ENCODE measurements at places on chromosomes 3 and 15.

- no peak for DNase-seq
Measured at GRCh38 chr3:125220727-125221429, 8.3 kb upstream of the SLC12A8 start.

DNA sequence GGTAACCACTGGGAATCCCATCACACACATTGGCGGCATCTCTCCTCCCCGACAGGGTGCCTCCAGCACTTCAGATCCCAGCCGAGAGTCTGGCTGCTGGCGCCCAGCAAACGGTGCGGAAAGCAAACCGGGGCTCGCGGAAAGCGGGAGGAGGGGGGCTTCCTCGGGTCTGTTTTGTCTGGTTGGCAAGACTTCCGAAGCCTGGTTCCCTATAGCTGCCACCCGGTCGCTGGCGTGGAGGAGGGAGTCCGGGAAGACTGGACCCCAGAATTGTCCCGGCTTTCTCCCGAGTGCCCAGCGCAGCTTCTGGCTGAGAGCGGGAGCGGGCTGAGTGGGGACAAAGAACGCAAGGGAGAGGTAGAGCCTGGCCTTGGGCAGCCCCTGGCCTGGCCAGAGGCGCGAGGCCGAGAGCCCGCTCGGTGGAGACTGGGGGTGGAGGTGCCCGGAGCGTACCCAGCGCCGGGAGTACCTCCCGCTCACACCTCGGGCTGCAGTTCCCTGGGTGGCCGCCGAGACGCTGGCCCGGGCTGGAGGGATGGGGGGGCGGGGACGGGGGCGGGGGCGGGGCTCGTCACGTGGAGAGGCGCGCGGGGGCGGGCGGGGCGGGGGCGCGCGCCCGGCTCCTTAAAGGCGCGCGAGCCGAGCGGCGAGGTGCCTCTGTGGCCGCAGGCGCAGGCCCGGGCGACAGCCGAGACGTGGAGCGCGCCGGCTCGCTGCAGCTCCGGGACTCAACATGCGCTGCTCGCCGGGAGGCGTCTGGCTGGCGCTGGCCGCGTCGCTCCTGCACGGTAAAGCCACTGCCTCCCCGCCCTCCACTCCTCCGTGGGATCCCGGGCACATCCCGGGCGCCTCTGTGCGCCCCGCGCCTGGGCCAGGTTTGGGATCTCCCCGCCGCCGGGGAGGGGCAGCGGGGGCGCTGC, at the start of gene CHRNA7:
CHRNA7 (plus strand) TSS at position 654 of the 920 bp plus-strand sequence; CDS start at position 734, 80 bp downstream.
- peak; percentile 60 for DNase-seq

GRCh38 chr15:38461066-38461833, 7.3 kb downstream of the FAM98B start:
- DNase-seq: no peak

- DNase-seq: no peak
Measured at GRCh38 chr3:148646126-148646665, 51.5 kb upstream of the AGTR1 start.

GRCh38 chr3:126485176-126485897, 9.6 kb upstream of the ZXDC start:
- DNase-seq: no peak

GRCh38 chr3:187002915-187003314, 72.6 kb downstream of the ST6GAL1 start:
- DNase-seq: no peak

DNA sequence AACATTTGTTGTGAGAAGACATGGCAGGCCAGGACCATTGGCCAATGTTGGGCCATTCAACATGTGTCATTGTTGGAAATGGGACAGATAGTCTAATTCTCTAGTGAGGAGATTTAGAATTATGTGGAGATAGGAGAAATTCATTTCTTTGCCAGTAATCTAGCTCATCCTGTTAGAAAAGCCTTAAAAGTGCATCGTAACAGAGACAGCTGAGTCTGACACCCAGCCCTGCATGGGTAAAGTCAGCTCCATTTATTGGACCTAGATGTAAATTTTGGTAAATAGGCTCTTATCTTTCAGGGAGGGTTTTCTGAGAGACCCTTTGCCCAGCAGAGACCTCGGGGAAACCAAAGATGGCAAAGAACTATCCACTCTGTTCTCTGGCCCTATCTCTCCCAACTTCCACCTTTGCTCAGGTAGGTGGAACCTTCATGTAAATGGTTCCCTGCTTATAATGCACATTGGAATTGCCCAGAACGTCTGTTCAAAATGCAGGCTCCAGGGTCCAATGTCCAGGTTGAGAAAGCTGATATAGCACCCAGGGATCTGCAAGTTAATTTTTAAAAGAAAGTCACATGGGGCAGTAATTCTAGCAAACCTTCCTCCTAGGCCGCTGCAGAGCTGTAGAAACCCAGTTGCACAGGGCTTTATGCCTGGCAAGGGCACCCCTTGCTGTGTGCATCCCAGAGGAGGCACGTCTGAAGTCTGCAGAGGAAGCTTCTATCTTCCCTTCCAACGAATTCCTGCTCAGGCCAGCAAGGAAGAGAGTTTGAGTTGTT, 365.9 kb upstream of the PROK2 start:
- DNase-seq: no peak

DNA sequence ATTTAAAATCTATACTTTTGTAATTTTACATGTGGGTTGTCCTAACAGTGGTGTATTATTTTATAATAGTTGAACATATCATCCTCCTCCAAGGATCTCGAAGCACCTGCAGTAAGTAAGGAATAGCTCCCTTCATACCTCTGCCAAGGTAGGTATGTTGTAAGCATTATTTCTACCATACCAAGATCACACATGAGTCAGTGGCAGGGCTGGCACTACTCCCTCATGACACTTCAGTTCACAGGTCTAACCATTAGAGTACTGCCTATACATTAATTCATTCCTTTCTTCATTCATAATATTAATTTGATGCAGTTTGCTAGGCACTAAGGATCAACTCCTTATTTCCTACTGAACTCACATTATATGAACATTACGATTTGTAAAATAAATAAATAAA, 11.9 kb upstream of the LEKR1 start:
- no peak for DNase-seq

GRCh38 chr3:100159331-100160153, 45.2 kb upstream of the FILIP1L start:
- no peak for DNase-seq

DNA sequence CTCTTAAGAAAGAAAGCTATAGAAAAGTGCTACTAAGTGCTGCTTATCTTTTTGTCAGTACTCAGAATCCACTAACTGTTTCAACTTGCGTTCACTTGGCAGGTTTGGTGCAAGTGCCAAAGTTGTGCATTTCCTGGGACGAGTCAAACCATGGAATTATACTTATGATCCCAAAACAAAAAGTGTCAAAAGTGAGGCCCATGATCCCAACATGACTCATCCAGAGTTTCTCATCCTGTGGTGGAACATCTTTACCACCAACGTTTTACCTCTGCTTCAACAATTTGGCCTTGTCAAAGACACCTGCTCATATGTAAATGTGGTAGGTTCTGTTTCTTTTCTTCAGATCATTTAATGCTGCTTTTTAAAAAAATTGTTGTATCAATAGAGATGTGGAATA, 32.6 kb downstream of the GYG1 start:
- DNase-seq: no peak

GRCh38 chr3:23600167-23600871, 205.4 kb upstream of the UBE2E1 start:
- no peak for DNase-seq

DNA sequence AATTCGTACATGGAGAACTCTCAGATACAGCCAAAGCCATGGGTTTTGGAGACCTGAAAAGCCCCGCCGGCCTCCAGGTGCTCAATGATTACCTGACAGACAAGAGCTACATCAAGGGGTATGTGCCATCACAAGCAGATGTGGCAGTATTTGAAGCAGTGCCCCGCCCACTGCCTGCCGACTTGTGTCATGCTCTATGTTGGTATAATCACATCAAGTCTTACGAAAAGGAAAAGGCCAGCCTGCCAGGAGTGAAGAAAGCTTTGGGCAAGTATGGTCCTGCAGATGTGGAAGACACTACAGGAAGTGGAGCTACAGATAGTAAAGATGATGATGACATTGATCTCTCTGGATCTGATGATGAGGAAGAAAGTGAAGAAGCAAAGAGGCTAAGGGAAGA, 23.5 kb downstream of the MYO5A start:
- DNase-seq: peak; percentile 70

DNA sequence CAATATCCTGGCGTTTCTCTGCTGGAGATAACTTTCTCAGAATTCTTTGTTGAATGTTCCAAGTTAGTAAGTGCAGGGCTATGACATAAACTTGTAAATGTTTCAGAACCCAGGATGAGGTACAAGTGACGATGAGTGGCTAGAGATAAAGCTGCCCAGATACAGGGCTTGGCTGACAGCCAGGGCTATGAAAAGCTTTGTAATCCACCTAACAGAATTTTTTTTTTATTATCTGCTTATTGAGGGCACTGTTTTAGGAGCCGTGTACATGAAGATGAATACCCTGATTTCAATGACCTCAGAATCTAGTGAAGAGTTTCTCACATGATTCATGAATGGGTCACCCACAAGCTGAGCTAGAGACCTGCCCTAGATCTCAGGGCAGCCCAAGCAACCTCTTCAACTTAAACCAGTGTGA, 431.4 kb downstream of the DIPK2A start:
- no peak for DNase-seq

GRCh38 chr3:134344560-134344959, 29.7 kb downstream of the AMOTL2 start:
- DNase-seq: no peak

GRCh38 chr3:8767256-8767666, 2.2 kb downstream of the OXTR start:
- DNase-seq: no peak

DNA sequence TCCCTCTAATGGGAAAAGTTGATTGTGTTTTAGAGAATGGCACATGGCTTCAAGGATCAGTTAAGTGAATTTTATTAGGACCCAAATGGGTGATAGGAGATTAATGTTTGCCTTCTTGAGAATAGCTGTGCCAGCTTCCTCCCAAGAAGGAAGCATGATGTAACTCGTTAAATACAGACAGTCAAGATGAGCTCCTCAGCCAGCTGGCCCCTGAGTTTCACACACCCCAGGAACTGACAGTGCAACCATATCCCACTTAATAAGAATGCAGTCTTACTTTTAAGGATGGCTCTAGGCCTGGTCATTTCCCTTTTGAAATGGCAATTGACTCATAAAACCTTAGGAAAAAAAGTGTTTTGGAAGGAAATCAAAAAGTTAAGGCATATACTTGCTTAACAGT, 472.8 kb upstream of the KCNMB2 start:
- DNase-seq: no peak

Data from right atrium auricular region (tissue), 2 donors.